ENCODE measurements at places on chromosomes 4 and X.

DNA sequence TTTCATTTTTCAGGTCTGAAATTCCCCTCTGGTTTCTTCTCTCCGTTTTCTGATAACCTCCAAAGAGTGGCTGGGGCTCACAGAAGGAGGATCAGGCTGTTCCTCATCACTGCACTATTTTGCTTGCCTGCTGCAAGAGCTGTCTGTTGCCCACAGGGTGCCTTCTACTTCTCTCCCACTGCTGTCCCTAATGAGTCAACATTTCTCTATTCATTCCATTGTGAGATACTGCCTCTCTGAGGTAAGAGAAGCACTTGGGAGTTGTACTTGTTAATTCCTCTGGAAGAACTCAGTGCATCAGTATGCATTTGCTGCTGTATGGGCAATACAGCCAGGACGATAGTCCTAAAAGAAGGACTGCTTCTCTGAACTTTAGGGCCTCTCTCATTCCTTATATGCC is 34.8 kb downstream of the CT47B1 start:
- DNase-seq: no peak

DNA sequence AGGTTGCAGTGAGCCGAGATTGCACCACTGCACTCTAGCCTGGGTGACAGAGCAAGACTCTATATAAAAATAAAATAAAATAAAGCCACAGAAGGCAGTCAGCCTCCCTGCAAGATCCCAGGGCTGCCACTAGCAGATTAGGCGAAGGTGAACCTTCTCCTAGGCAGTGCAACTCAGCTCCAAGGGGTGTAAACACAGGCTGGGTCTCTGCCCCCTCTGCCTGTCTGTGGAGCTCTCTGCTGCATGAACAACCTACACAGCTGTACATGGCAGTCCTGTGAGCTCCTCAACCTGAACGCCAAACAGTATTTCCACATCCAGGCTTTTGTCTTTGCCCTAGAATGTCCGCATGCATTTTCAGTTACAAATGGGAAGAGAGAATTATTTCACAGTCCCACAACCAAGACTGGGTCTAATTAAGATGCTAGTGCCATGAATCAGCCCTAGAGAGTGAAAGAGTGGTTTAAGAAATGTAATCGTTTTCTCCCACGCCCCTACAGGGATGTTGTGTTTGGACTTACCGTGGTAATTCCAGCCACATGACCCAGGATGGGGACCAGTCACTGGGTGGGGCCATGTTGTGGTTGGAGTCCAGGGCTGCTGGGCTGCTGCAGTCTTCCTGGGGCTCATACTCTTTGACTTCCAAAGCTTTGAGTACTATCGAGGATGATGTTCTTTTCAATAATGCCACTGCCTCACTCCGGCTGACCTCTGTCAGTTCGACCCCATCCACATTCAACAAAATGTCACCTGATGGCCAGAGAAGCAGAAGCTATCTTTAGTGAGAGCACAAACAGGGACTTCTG is 99.0 kb downstream of the FIP1L1 start:
- no peak for DNase-seq

- no peak for DNase-seq
These were observed 35.6 kb upstream of the SFRP2 start for GRCh38 chr4:153824501-153824900.

DNA sequence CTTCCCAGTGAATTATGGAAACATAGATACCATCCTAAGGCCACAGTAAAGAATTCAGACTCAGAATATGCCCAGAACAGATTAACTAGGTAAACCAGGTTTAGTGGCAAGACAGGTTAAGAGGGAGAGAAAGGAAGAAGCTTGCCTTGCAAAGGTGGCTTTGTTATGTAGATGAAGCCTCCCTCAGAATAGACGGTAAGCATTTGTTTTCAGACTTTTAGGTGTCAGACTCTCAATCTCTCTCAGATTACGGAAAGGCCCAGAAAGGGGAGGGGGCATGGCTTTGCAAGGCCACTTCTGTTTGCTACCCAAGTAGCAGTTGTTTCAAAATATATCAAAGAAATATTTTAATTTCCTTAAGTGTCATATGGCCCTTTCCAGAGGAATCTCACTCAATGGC is 457.1 kb upstream of the BOD1L1 start:
- no peak for DNase-seq

- DNase-seq: no peak
These were observed 217.7 kb upstream of the VEGFC start for GRCh38 chr4:177010418-177010817.

DNA sequence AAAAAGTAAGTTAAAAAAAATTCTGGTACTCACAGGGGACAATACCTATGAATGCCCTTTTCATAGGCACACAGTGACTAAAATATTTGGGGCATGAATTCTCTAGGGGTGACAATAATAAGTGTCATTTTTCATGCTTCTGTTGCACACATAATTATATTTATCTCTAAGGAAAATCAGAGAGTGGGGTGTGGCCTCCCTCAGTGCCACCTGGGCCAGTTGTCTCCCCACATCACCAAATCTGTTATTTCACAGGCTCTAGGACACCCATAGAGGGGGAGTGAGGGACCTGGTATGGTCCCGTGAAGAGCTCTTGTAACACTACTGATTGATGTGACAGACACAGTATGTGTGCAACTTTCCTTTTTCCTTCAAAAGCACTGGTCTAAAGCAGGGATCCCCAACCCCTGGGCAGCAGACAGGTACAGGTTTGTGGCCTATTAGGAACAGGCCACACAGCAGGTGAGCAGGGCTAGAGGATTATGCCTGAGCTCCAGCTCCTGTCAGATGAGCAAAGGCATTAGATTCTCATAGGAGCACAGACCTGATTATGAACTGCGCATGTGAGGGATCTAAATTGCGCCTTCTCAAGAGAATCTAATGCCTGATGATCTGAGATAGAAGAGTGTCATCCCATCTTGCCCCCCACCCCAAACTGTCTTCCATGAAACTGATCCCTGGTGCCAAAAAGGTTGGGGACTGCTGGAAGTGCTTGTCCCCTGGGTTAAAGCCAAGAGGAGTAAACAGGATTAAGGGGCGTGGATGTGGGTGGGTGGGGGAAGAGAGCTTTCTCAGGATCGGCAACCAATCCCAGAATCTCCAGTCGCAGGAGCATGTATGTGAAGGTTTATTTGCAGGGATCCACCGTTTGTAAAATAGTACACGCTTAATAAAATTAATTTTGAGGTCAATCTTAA is 856 bp downstream of the SLC9B1 start:
- no peak for DNase-seq

GRCh38 chr4:139817657-139818452 is 152.2 kb downstream of the MGST2 start:
- DNase-seq: no peak

- DNase-seq: no peak
These were observed 31.2 kb downstream of the RS1 start for GRCh38 chrX:18640686-18641085.

DNA sequence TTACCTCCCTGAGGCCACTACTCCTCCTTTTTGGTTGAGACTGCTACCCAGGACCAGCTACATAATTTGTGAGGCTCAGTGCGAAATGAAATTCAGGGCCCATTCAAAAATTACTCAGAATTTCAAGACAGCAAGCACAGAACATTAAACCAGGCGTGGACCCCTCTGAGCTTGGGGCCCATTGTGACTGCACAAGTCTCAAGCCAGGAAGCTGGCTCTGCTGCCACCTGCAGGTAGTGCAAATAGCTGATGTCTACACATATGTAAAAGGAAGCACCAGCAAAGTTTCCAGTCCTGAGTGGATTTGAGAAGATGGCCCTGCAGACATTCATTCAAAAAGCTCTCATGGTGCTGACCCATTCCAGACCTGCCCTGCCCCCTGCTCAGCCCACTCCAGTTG is 213.4 kb upstream of the LNX1 start:
- DNase-seq: no peak

DNA sequence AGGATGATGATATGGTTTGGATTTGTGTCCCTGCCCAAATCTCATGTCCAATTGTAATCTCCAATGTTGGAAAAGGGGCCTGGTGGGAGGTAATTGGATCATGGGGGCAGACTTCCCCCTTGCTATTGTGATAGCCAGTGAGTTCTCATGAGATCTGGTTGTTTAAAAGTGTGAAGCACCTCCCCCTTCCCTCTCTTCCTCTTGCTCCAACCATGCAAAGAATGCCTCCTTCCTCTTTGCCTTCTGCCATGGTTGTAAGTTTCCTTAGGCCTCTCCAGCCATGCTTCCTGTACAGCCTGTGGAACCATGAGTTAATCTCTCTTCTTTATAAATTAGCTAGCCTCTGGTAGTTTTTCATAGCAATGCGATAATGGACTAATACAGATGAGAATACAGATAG is 19.7 kb upstream of the ALG13 start:
- DNase-seq: no peak

DNA sequence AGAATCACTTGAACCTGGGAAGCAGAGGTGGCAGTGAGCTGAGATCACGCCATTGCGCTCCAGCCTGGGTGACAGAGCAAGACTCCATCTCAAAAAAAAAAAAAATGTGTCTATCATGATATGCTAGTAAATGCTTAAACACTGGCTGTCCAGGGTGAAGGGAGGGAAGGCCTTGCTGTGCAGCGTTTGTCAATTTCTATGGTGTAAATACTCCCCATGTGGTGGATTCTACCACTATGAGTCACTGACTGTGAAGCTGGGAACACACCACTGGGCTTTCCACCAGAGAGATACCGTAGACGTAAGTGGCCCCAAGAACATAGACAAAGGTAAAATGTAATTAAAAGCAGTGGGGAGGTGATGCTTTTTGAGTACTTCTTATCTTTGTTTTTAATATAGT is 51.3 kb upstream of the LEF1 start:
- DNase-seq: no peak

DNA sequence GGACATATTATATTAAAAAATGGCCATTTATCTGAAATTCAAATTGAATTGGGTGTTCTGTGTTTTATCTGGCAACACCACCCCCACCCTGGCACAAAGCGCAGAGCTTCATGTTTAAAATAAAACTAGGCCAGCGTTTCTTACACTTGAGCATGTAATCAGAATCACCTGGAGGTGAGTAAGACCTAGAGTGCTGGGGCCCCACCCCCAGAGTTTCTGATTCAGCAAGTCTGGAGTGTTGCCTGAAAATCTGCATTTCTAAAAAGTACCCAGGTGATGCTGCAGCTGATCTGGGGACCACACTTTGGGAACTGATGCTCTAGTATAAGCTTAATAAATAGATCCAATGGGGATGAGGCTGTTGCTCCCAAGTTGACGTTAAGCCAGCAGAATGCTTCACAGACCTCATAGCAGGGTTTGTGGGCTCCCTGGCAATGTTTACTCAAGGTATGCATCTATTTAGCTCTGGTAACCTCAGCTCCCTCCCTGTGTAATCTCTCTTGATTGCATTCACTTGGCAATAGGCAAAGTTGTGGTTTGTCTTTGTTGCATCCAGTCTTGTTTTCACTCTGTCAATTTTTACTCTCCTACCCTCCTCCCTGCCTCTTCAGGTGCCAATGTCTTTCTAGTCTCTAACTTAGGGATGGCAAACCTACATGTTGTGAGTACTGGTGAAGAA is 99.8 kb upstream of the TEX13D start:
- DNase-seq: peak; percentile 56

DNA sequence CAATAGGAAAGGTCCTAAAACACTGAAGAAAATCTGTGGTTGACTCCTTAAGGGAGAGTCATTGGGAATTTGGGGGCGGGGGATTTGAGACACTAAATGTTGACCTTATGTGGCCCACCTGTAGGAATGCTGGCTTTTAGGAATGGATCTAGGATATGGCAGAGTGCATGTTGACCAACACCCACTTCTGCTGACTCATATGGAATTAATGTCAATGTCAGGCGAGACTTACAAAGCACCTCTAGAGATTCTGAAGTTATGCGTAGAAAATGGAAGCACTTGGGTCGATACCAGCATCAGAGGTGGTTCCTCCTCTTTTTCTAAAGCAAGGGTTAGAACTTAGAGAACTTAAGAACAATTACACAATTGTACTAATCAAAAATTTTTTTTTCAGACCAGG is 100.6 kb upstream of the CBR4 start:
- DNase-seq: no peak

- no peak for DNase-seq
These were observed 25.8 kb upstream of the PBDC1 start for GRCh38 chrX:76147106-76147505.

DNA sequence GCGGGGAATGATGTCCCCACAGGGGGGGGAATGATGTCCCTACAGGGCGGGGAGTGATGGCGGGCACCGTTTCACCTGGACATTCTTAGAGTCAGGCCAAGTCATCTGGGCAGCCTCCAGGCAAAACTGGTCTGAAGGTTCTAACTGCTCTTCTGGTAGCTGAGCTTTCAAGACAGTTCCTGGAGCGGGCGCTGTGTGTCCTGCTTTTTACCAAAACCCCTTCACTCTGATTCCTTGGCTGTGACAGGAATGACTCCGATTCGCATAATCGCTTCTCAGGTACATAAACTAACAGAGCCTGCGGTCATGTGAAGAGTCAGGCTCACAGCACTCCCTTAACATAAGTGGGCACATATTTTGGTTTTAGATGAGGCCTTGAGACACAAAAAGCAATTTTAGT is 836.0 kb downstream of the TRIML1 start:
- DNase-seq: no peak

GRCh38 chrX:46912603-46913491 is 626 bp downstream of the JADE3 start:
- peak; percentile 29 for DNase-seq

- no peak for DNase-seq
These were observed 27.3 kb downstream of the NELFA start for GRCh38 chr4:1981251-1982058.

DNA sequence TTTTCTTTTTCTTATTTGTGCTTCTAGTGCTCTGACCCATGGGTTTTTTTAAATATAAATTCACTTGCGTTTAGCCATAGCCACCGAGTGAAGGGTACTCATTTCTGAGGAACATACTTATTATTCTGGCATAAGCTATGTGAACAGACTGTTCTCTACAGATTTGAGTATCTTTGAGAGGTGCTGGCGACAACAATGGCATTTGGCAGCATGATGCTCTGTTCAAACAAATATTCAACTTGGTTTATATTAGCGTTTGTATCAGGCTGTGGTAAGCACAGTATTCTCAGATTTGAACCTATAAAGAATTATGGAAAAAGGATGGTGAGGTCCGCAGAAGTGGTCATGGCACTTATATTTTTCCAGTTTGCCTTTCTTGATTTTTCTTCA is 108.7 kb upstream of the LIMCH1 start:
- DNase-seq: no peak

GRCh38 chr4:140863197-140863596 is 107.0 kb upstream of the TBC1D9 start:
- no peak for DNase-seq

DNA sequence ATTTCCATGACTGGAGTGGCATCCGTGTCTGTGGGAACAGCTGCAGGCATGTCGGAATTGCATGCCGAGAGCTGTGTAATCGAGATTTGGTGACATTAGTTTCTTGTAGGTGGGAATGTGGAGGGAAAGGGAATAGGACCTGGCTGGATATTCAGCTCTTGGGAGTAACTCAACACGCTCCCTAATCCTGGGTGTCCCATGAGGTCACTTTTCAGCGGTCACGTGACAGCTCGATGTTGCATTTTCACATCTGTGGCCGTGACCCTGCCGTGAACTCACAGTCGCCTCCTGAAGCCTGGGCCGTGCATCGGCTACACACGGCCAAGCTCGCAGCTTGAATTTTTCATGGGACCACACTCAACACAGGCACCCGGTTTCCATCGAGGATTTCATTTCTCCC is 25.8 kb upstream of the PSAPL1 start:
- DNase-seq: no peak

Measured in activated naive CD4-positive, alpha-beta T cell treated with anti-CD3 and anti-CD28 coated beads, Interleukin-2, amount 50 U/mL, for 16 hours (primary cell).